Breast epithelium (tissue), 4 donors: ENCODE measurements at places on chromosomes 3 and 15.

GRCh38 chr3:59237121-59237520, 187.3 kb upstream of the CFAP20DC start:
- DNase-seq, result no peak

GRCh38 chr3:45320986-45321385, 67.4 kb upstream of the LARS2 start:
- DNase-seq, result no peak

DNA sequence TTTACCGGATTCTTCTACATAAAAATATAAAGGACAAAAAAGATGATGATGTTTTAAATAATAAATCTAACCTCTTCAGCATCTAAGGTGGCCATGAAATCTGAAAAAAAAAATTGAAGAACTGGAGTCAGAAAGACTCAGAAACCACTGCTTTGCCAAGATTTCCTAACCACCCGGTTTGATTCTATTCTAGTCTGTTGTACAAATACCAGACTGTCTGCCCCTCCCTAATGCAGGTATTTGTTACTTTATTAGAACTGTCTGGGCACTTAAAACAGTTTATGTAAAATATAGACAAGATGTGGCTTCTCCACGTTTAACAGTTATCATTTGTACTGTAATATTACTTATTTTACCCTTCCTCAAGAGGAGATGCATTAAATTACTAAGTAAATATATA, 48.8 kb downstream of the UACA start:
- no peak for DNase-seq

DNA sequence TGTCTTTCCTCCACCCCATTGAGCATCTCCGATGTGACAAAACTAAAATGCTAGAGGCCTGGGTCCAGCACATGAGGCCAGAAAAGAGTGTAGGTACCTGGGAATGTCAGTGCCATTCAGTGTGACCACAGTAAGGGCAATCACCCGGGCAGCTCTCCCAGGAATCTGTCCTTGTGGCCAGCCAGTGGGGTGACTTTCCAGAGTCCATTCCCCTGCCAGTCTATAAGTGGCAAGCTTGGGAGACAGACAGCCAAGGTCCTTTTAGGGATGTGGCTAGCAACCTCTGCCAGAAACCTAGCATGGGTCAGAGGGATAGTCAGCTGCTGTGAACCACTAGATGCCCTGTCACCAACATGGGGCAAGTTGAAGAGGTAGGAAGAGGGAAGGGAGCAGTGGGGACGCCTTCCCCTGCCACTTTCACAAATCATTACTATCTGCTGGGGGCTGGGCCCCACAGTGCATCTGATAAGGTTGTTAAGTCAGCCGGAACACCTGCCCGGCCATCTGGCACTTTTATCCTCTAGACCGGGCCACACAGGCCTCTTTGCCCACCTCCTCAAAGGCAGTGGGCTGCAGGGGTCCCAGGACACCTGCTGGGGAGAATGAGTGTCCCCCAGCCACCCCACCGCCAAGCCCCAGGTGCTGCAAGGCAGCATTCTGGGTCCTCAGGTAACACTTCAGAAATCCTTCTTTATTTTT, 24.8 kb upstream of the DET1 start:
- no peak for DNase-seq

GRCh38 chr3:30248423-30248822, 358.0 kb upstream of the TGFBR2 start:
- no peak for DNase-seq

- DNase-seq, result no peak
Measured at GRCh38 chr3:39528844-39529243, 61.4 kb downstream of the MOBP start.
